ENCODE measurements at places on chromosomes 12 and 14.

DNA sequence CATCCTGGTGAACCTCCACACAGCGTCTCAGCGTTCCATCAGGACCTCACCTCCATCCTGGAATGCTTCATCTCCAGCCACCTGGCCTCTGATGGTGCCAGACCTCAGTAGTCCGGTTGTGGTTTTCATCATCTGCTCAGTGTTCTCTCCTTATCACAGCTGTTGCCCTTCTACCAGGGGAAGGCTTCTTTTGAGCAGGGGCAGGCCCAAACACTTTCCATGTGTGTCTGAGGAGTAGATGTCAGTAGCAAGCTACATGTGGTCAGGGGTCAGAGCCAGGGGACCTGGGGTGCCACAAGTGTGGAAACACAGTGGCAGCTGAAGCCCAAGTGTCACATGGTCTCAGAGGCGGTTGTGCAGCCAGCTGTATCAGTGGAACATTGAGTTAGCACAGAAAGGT, 30.2 kb upstream of the FGD4 start:
- no peak for DNase-seq

GRCh38 chr12:113165521-113166450, 16.3 kb downstream of the CFAP73 start:
- DNase-seq = no peak

GRCh38 chr12:16458521-16459078, 111.2 kb downstream of the MGST1 start:
- DNase-seq = no peak

- DNase-seq = no peak
Measured at GRCh38 chr14:98018628-98019027, 1221.4 kb downstream of the VRK1 start.

DNA sequence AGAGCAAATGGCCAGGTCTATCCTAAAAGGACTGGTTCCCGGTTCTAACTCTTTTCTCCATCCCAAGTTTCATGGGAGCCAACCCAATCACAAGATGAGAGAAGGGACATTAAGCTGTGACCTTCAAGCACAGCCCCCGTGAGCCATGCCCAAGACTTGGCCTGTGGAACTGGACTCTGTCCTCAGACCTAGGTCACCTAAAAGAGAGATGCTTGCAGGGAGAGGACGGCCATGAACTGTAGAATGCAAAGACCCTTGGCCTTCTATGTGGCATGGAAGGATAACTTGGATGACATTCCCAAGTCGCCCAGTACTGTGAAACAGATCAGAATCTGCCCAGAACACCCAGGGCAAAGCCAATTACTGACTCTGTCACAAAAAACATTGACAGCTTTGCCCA, 263.5 kb downstream of the DPF3 start:
- DNase-seq = no peak

GRCh38 chr12:84919271-84919670, 6.7 kb upstream of the SLC6A15 start:
- no peak for DNase-seq

DNA sequence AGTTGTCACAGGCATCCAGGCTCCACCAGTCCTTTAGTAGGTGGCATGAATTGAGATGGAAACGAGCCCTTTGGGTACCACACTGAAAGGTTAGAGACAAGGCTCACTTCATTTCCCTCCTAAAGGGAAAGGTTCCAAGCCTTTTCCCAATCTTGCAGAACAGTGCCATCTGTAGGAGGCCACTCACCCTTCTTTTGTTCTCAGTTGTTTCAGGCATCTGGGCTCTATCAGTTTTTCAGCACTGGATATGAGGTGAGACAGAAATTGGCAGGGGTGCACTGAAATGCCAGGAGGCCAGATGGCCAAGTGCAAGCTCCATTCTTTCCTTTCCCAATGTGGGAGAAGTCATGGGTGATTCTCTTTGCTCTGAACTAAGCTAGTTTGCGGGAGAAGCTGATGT, 15.2 kb downstream of the FBXO33 start:
- no peak for DNase-seq

DNA sequence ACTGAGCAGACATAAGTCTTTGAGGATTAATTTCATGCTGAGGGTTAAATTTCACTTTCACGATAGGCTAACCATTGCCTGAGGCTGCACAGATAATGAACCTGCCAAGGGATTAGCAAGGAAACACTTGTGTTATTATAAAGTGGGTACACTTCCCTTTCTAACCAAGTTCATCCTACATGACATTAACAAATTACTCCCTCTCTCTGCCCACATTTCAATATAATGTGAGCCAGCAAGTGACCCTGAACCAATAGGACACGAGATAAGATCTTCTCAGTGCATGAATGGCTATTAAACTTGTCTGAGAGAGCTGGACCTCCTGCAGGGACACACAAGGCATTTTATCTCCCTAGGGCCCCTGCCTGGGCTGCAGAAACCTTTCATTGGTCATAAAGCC, 173.5 kb downstream of the PAX9 start:
- no peak for DNase-seq

DNA sequence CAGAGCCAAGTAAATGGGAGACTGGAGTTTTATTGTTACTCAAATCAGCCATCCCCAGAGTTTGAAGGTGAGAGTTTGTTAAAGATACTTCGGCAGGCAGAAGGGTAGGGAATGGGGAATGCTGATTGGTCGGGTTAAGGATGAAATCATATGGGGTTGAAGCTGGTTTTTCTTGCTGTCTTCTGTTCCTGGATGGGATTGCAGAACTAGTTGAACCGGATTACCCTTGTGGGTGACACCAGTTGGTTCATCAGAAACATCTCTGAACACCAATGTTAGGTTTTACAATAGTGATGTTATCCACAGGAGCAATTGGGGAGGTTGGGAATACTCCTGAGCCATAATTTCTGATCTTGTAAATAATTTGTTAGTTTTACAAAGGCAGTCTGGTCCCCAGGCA, 18.7 kb upstream of the SMCO2 start:
- no peak for DNase-seq

- DNase-seq = no peak
Measured at GRCh38 chr14:34906287-34906686, 31.1 kb upstream of the BAZ1A start.

DNA sequence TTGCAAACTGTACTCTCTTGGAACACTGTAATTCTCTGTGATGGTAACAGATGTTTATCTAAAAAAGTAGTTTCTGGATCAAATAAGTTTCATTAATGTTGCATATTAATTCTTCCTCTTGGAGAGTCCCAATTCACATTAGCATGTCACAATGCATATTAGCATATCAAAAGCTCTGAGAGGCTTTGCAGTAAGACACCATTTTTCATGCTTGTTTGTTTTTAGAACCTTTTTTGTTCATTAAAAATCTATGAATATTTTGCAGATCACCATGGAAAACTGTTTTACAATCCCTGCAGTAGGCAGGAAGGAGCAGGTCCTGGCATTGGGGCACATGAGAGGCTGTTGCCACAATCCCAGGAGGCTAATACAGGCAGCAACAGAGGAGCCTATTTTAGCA, 180.7 kb downstream of the KCNH5 start:
- no peak for DNase-seq

DNA sequence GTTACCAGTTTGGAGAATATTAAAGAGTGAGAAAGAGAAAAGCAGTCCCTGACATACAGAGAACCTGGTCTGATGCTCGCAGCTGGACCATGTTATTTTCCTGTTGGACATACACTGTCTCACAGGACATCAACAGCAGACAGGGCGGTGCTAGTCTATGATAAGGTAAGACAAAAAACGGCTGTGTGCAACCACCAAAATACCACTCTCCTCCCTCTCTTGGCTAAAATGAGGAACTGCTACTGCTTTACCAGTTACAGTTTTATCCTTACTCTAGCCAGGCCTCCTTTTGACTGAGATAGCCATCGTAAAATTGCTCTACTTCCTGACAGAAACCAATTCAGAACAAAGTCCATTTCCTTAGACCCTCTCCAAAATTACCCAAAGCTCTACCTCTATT, 47.0 kb upstream of the ERGIC2 start:
- no peak for DNase-seq

DNA sequence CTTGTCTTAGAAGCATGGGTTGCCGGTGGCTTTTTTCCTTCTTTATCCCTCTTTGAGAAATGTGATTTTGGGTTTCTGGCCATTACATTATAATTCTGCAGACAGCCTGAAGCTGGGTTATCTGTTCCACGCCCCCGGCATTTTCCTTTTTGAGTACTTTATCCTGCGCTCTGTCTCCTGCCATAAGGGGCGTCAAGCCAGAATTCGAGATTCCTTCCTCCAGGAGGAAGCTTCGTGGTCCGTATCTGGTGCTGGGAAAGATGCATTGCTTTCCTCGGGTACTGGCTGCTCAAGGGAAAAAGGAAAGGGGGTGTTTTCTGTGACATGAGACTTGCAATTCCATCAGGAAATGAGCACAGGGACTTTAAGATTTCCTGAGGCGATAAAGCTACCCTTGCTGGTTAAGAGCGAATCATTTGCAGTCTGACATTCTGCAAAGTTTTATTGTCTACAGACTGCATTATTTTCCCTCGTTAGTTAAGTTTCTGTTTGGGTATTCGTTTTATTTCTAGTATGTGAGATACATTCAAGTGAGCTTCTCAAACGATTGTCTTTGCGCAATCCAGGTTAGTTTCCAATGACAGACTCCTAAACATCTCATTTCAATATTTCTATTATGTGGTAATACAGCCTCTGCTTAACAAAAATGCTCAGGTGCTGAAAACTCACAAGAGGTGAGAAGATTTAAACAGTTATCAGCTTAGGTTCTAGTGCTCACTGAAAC, 694 bp downstream of the AKAP5 start:
- no peak for DNase-seq

- DNase-seq = no peak
Measured at GRCh38 chr12:129719416-129719815, 184.4 kb downstream of the TMEM132D start.

DNA sequence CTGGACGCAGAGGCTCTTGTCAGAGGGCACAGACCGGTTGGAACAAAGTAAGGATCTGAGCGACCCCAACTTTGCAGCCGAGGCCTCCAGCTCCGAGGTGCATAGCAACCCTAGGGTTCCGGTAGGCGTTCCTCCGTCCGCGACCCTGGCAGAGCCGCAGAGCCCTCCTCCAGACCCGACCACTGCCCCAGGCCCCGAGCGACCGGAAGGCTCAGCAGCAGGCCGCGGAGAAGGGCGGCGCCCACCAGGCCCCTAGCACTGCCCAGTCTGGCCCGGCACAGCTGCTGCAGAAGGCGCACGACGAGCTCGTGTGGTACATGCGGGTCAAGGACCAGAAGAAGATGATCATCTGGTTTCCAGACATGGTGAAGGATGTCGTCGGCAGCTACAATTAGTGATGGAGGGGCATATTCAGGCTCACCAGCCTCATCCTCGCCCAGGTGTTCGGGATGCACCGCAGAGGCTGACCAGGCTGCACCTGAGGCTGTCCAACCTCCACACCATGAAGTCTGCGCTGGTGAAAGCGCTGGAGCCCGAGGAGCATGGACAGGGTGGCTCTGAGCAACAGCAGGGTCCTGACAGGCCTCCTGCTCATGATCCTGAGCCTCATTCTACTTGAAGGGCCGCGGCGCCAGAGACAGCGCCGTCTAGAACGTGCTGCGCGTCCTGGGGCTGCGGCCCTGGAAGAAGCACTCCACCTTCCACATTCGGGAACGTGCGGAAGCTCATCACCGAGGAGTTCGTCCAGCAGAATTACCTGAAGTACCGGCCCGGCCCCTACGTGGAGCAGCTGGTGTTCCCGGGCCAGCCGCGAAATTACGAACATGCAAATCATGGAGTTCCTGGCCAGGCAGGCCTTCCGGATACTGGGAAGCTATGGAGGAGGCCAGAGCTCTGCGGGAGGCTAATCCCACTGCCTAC, 24.5 kb downstream of the CAPS2 start:
- no peak for DNase-seq

DNA sequence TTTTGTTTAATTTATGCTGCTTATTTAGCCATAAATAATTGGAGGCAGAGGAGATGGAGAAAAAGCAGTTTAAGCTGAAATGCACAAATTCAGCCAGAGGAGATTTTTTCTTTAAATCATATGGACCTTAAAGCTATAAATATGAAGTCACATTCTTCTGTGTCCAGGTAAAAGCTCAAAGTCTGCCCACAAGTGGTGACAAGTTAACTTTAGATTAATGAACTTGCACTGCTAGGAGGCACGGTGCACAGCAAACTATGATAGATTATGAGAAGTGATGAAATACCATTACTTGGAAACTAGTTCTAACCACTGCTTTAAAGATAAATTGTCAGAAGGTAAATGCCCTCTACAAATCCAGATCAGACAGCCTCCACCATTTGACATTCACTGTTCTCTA, 69.0 kb downstream of the IFT81 start:
- DNase-seq = no peak

GRCh38 chr12:9906873-9907272, 25.3 kb downstream of the CLEC2A start:
- DNase-seq = no peak

DNA sequence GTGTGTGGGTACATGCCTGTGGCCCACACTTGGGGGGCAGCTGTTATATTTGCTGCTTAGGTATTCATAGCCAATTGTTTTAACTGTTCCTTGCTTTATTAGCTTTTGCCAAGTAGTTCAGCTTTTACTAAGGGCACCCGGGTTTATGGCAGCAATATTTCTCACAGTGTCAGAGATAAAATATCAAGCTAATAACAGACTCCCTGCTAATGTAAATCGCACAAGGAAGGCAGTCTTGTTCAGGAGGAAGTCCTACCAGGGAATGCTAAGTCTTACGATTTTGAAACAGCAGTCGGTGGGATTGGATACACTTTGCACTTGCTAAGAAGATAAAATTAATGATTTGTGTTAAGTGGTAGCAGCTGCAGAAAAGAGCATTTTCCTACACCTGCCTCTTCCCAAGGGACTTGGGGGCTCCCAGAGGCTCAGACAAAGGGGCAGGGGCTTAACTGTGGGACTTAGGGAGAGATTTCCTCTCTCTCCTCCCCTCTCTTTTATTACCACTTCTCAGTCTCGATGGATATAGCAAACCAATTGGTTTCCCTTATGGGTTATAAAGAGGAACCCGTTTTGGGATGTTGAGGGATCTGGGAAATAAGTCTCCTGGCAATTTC, 175.1 kb downstream of the NRXN3 start:
- DNase-seq = no peak

GRCh38 chr12:77064896-77065360, 441 bp downstream of the E2F7 start:
- no peak for DNase-seq

- DNase-seq = no peak
Measured at GRCh38 chr12:117522559-117522958, 161.1 kb upstream of the NOS1 start.

DNA sequence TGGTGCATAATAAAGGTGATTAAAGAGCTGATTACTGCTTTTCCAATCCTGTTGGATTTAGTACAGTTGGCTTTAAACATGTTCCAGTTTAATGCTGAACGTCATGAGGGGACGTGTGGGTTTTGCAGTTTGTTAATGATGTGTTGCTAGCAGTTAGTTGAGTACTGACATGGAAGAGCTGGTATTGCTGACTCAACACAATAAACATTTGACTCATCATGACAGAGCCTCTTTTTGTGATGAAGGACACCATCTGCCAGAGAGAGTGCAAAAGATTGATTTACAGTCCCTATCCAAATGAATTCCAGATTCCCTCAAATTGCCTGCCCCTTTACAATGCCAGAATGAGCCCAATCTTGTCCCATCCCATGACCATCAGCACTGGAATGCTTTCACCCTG, 346.2 kb upstream of the PRICKLE1 start:
- no peak for DNase-seq
